ENCODE measurements at places on chromosomes 7 and 10. TPM values are rescaled to one million over a fixed set of nuclear protein-coding genes. Genes with fewer than 3 reads are reported as not detected.

- DNase-seq: no peak
Measured at GRCh38 chr7:38391751-38392150, 118.3 kb upstream of the TARP start.

DNA sequence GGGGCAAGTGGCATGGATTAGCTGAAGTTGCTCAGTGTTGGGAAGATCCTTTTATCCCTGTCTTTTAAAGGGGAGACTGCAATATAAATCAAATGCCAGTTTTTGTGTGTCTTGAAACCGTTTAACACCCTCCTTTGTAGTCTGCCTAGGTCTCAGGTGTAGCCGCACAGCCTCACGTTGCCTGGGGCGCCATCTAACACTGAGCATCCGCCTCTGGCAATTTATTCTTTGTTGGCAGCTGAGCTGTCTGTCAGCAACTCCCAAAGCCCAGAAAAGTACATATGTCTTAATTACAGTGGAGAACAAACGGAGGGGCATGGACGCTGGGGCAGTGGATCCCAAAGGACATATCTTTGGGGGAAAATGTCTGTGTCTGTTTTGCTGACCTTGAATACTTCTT lies 254.7 kb downstream of the STK31 start:
- DNase-seq: no peak

- no peak for DNase-seq
Measured at GRCh38 chr7:138999414-138999813, 18.2 kb upstream of the KIAA1549 start.

GRCh38 chr7:95950698-95951097 lies 178.3 kb downstream of the DYNC1I1 start:
- DNase-seq: no peak

DNA sequence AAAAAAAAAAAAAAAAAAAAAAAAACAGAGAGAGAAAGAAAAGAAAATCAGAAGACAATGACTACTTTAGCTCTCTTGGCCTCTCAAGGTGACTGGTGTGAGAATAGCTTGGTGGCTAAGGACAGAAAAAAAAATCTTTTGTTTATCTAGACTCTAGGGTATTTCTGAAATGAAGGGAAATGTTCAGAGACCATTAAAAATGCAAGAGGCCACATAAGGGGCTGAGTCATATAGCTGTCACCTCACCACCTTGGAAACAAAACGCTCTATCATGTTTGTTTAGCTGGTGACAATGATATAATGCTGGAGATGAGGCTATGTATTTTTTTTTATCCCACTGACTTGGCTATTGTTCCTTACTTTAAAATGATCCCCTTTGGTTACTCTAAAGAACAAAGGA lies 287.0 kb upstream of the CDC14C start:
- no peak for DNase-seq

DNA sequence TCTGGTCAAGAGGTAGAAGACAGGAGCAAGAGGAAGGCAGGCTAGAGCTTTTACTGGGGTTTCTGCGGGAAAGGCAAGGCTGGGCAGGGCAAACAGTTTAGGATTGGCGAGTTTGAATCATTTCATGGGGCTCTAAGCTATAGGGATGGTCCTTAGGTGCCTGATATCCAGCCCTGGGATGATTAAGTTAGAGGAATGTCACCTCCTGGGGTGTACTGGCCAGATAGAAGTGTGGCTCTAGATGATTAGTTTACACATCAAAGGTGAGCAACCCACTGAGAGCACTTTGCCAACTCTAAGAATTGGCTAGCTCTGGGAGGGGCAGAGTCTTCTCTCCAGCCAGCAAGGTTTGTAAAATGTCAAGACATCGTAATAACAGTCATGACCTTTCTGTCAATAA lies 52.4 kb downstream of the ZNF365 start:
- DNase-seq: no peak

- no peak for DNase-seq
Measured at GRCh38 chr7:129845178-129845971, 107.4 kb downstream of the UBE2H start.

DNA sequence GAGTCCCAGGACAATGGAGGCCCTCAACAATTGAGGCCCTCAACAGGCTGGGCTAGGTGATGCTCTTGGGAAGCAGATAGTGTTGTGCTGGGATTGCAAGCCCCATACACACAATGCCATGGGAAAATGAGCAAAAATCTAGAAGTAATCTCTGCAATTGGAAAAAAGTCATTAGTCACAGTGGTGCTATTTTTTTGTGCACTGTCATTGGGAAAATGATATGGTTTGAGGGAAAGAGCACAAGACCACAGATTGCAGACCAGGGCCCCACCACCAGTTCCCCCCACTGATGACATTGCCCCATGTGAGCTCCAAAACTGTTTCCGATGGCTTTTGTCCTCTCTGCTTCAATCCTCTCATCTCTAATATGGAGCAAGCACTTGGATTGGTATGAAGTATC lies 1.9 kb downstream of the KCTD7 start:
- DNase-seq: no peak

DNA sequence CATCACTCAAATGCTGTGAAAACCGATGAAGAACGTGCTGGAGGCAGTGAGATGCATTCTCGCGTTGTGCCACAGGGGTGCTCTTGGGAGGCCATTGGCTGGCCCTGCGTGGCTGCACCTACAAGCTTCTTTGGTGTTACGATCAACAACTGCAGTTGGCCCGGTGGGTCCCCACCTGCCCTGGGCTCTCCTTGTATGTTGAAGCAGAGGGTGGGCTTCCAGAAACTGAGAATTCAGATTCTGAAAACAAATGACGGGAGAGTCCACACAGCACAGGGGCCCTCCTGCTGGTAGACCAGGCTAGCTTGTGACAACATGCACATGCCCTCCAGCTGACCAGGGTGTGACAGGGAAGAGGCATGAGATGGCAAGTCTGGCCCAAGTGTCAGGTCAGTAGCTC lies 23.7 kb upstream of the DDC start:
- no peak for DNase-seq

DNA sequence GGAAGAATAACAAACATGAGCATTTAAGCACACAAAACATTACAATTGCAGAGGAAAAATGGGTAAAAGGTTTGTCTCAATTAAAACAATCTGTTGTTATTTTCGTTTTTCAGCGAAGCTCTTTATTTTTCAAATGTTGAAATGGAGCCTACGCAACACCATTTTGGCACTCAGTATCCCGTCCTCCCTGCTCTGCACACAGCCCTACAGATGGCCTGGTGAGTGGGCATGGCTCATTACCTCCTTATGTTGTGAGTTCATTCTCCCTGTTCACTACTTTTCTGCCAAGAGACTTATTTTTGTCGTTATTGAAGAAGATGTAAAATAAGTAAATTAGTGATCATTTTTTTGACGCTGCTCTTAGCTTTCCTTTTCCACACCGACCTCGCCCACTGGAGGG lies 167.8 kb upstream of the CXCL12 start:
- no peak for DNase-seq

- no peak for DNase-seq
Measured at GRCh38 chr7:33471636-33472242, 342.4 kb downstream of the BBS9 start.

DNA sequence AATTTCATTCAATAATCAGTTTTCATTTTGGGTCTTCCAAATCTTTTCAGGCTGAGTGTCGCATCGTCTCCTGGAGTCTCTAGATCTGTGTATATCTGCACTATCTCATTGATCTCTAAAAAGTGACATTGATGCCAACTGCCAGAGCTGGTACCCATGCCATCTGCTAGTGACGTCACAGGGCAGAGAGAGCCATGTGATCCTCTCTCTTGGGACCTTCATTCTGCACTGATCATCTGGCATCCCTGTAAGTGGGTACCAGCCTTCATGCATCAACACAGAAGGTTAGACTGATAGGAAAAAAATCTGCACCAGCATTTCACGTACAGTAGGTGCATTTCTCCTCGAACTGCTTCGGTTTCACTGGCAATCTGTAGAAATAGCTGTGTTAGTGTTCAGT lies at the start of gene NEUROD6:
Gene NEUROD6 (minus strand): TSS at position 124 of the 400 bp plus-strand sequence. CDS start 1,458 bp downstream, outside the sequence.
- DNase-seq: no peak

- DNase-seq: no peak
Measured at GRCh38 chr10:5832946-5833345, 19.7 kb upstream of the GDI2 start.

DNA sequence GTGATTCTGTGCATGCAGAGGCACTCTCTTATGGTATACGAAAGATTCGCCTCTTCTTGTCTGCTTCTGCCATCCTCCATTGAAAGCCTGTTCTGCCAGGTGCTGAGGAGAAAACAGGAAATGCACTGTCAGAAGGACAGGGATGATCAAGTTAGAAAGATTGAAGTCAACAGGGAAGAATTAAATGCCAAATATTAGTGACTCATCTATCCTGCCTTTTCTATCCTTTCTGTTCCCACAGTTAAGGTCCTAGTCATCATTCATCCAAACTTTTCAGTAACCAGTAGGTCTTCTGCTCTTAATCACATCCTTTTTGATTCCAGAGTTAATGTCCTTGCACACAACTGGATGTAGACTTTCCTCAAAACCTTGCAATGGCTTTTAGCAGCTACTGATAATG lies 4.8 kb upstream of the ZNF783 start:
- DNase-seq: no peak

DNA sequence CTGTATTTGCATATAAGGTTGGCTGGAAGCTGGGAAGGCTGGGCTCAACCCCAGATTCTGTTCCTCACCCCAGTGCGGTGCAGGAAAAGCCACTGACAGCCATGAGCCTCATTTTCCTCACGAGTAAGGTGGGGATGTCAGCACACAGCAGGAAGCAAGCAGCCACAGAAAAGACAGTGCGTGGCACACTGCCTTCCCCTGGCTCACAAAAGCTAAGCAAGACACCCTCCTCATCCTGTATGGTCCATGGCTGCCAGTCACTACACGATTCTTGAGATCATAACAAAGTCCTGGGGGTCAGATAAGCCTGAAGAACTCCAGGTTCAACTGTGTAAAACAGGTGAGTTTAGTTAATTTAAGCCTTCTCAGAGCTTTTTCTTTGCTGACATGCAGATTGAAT lies 28.9 kb upstream of the DDC start:
- no peak for DNase-seq

GRCh38 chr10:88803641-88804040 lies 1.1 kb downstream of the LIPM start:
- DNase-seq: no peak

- DNase-seq: peak; percentile 45
Measured at GRCh38 chr7:158581440-158582088, 6.1 kb downstream of the PTPRN2 start.

DNA sequence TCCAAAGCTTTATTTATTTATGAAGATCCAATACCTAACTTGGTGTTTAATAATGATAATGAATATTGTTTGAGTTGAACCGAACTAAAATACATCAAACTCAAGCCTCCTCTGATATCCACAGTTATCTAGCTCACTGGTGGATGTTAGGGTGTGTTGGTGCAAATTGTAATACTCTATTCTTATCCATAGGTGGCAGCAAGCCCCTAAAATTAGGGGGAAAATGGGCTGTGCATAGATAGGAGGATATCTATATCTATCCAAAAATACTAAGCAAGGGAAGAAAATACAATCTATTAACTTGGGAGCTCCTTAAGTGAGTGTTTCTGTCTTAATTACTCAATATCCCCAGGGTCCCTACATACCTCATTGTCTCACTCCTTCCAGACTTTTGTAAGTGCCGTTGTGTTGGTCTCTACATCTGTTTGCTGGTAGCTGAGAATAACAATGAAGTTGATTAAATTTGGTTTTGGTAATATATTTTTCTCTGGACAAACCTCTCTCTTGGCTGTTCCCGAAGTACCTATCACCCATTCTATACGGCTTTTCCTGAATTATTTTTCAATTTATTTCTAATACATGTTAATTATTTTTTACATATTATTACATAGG lies 55.0 kb upstream of the VWDE start:
- peak; percentile 1 for DNase-seq

GRCh38 chr7:114939484-114940097 lies 17.7 kb downstream of the MDFIC start:
- peak; percentile 28 for DNase-seq

- peak; percentile 20 for DNase-seq
Measured at GRCh38 chr10:31134311-31134952, 102.8 kb upstream of the ZNF438 start.

DNA sequence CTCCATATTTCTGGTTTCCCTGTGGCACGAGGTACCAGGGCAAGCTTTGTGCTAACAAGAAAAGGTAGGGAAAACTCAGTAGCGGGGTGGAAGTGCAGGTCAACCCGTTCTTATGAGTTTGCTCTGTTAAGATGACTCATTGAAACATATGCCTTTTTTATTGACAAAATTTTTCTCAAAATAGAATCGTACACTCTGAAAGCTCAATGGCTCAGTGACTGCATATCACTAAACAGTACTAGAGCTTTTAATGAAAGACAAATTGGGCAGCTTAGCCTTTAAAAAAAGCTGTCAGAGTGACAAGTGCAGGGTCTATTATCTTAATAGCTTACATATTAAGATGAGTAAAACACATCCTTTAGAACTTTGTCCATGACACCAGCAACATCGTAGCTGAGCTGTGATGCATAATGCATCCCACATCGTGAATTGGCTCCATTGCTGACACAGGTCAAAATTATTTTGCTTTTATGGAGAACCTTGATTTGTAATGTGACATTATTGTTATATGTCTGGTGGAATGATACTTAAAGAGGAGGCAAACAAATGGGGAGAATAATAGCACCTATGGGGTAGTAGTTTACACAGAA lies 264.4 kb downstream of the ETV1 start:
- DNase-seq: no peak

GRCh38 chr10:26725837-26726727 lies 28.6 kb downstream of the PDSS1 start:
- DNase-seq: peak; percentile 64

DNA sequence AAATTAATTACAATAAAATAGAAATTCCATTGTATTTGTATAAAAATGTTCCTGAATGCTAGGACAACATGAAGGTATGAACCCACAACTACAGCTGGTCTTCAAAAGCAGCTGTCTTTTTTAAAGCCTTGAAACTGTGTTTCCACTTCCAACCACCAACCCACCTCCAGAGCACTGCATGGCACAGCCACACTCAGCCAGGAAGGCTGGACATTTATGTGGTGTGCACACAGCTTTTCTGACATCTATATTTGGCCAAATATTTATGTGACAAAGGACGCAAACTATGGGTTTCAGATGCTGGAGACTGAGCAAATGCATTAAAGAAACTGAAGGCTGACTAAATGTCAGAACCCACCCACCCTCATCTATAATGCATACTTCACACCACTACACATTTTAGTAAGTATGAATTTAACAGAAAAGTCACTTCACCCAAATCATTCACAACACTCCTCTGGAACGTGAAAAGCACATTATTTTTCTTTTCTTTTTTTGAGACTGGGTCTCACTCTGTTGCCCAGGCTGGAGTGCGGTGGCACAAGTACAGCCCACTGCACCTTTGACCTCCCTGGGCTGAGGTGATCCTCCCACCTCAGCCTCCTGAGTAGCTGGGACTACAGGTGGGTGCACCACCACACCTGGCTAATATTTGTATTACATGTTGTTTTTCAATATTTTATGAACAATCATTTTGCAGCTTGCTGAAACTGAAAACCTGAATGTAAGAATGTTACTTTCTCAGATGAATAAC lies 27.9 kb upstream of the DAGLB start:
- DNase-seq: no peak

The ASB10 gene
- not detected for total RNA-seq

The CPVL gene
- total RNA-seq: 0.96 TPM

The FGFBP3 gene
- 1.5 TPM for total RNA-seq

The SPDYE11 gene
- total RNA-seq: not detected

The TMEM254 gene
- 10.7 TPM for total RNA-seq

The TRIM24 gene
- total RNA-seq: 20.5 TPM

The C10orf62 gene
- not detected for total RNA-seq

The ZDHHC6 gene
- total RNA-seq: 36.6 TPM

The EEPD1 gene
- 9.2 TPM for total RNA-seq

The DYNC1I1 gene
- total RNA-seq: not detected

The TWIST1 gene
- total RNA-seq: 0.39 TPM

The GIMAP7 gene
- total RNA-seq: 64.2 TPM

The OR2A1 gene
- not detected for total RNA-seq

The TMEM236 gene
- 0.10 TPM for total RNA-seq

The SHH gene
- total RNA-seq: not detected
